ENCODE measurements at places on chromosomes 11 and 22.

DNA sequence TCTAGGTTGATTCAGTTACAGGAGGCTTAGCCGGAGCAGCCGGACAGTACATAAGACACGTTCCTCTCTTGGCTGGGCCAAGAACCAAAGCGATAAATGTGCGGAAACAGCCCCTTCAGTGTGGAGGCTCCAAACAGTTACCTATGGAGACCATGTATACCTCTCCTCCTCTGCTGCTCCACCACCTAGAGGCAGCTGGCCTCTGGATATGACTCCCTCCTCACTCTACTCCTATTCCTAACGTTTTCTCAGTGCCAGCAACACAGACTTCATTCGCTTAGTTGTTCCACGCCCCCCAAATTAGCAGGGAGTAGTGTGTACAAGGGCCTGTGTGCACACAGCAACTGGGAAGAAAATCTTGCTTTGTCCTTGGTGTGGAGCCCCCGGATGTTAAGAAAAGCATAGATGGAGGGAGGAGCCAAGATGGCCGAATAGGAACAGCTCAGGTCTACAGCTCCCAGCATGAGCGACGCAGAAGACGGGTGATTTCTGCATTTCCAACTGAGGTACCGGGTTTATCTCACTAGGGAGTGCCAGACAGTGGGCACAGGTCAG lies 362.3 kb upstream of the KIRREL3 start:
- no peak for DNase-seq

DNA sequence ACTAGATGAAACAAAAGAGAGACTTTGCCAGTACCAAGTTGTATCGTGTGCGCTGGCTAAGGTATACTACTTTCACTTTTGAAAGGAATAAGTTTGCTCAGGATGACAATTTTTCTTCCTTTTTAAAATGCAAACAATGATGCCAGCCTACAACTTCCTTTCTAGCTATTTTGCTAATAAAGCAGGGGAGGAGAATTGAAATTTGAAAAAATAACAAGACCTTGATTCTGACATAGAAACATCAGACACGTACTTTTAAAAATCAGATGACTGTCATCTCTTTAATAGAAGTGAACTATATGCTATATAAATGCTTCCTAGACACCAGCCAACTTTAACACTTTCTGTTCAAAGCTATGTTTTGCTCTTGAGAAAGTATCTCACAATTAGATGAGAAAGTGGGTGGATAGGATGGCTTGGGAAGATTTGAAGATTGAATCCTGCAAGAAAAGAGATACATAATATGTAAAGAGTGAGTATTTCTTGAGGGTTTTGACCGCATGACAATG lies 41.7 kb upstream of the BLID start:
- DNase-seq = no peak

DNA sequence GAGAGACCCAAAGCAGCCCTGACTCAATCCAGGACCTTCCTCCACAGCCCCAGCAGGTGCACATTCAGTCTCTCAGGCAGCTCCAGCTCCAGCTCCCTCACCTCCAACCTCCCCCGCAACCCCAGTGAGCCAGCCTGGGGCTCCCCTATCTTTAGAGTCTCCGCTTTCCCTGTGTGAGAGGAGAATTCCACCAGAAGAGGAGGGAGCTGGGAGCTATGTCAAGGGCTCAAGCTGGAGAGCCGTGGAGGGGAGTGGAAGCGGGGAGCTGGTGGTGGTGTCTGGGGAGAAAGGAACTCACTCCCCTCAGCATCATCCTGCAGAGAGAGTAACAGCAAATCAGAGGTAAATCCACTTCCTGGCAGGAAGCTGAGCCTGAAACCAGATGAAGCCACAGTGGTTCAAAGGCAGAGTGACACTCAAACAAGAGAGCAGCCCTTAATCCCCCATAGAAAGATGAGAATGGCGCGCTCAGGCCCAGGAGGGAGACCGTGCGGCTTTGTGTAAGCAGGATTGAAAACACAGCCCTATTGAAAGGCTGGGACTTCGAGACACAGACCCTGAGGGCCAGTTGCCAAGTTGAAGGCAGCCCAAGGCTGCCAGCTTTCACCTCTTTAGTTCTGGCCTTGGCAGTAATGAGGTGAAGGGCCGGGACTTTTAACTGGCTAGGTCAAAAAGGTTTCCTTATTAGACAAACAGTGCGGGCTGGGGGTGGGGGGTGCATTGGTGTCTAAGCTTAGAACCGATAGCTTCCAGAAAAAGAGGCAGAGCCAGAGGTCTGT lies 21.4 kb upstream of the CDON start:
- no peak for DNase-seq

DNA sequence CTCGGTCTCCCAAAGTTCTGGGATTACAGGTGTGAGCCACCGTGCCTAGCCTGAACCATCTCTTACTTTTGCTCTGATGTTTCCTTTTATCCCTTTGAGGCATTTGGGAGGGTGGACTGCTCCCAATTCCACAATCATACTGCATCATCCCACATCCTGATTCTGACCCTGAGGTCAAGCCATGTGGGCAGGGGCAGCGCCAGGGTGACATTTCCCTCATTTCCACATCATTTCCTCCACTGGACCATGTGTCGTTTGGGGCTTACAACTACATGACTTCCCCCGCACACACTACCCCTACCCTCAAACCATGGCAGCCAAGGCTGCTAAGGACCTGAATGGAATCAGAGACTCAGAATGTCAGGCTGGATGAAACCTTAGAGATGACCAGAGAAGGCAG lies 26.4 kb upstream of the ZBTB16 start:
- DNase-seq = no peak

DNA sequence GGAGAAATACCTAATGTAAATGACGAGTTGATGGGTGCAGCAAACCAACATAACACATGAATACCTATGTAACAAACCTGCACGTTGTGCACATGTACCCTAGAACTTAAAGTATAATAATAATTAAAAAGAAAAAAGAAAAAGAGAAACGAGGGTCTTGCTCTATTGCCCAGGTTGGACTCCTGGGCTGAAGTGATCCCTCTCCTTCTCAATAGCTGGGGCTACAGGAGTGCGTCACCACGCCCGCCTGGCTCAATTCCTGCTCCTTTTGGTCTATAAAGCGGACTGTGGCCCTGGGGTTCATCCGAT lies 521 bp upstream of the PTS start:
- DNase-seq = no peak

DNA sequence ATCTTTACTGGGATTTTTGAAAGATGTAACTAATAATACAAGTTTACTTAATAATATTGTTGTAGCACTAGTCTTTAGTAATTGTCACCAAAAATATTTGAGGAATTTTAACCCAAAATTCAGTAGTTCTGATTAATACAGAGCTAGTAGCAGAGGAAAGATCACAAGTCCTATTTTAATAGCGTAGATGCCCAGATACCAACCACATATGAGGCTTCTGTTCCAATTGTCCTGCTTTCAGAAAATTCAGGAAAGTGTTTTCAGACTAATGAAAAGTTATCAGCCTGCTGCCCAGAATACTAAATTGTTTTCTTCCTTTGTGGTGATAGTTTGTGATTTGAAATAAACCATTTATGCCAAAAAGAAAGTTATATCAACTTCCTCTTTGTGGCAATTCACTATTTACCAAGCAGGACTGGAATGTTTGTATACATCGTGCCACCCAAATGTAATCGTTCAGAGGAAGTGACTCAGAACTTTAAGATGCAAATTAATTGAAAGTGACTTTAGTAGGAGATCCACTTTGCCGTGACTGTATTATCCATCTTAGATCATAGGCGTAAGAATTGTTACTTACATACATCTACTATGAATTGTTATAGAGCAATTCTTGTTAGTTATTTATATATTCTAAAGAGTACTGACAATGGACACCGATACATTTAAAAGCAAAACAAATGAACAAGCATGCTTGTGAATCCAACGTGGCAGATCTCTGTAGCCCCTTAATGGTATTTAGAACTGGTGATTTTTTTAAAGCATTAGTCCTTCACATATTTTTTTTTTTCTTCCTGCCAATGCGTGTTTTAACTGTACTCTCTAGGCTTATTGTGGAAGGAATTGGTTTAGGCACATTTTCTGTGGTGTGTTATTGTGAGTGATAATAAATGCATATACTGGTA lies 231.0 kb downstream of the DDX10 start:
- no peak for DNase-seq

DNA sequence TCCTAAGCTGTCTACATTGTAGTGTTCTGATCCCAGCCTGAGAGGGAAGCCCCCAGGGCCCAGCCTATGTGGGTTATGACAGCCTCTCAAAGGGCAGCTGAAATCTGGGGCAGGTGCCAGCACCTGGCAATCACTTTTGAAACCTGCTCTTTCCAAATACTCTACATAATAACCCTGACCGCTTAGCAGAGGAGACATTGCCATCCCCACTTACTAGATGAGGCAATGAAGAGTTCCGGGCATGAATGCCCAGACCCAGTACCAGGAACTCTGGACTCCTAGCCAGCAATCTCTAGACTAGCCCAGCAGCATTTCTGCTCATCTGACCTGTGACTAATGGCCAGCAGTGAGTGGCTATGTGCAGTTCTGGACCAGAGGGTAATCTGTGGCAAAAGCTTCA lies 412.4 kb upstream of the CADM1 start:
- DNase-seq = no peak

GRCh38 chr11:70103256-70103975 lies 25.3 kb downstream of the ANO1 start:
- DNase-seq = no peak

- no peak for DNase-seq
These were observed 9.9 kb downstream of the SYT9 start for GRCh38 chr11:7261578-7261977.

- DNase-seq = no peak
These were observed 13.5 kb downstream of the KCNC1 start for GRCh38 chr11:17748044-17748443.

GRCh38 chr11:2313051-2313951 lies 11.5 kb downstream of the TSPAN32 start:
- DNase-seq = no peak

DNA sequence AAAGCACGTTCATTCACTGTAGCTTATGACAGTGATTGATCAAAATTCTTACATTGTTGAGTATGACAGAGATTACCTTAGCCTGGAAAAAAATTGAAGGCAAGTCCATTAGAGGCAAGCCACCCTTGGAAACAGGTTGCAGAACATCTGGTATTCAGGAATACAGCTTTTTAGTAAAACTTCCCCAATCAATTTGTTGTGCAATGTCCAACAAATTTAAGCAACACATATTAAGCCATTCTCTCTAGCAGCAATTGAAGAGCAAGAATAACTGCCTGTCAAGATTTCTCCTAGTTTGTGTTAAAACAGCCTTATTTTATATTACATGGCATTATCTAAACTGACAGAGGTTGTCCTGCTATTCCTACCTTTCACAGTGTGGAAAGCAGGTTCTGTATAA lies 37.0 kb downstream of the BCL2L13 start:
- DNase-seq = no peak

GRCh38 chr11:59173964-59174663 lies 2.2 kb downstream of the DTX4 start:
- DNase-seq = no peak

GRCh38 chr11:64885367-64886286 lies 7.2 kb upstream of the EHD1 start:
- peak; percentile 57 for DNase-seq

GRCh38 chr22:29816539-29816938 lies 21.5 kb downstream of the ASCC2 start:
- DNase-seq = no peak

DNA sequence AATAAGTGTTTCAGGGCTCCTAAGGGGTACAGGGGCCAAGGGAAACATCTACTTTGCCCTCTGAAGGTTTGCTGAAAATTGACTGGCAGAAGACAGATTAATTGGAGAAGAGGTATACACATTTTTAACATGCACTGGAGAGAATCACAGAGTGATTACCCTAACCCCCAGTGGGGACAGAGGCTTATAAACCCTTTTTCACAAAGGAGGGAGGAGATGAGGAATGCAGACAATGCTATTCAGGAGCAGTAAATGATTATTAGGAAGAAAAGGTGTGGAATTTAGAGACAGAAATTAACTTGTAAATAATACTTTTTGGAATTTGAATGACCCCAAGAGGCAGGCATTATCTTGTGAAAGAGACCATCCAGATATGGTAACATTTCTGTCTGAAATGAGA lies 582.4 kb upstream of the B3GAT1 start:
- no peak for DNase-seq

DNA sequence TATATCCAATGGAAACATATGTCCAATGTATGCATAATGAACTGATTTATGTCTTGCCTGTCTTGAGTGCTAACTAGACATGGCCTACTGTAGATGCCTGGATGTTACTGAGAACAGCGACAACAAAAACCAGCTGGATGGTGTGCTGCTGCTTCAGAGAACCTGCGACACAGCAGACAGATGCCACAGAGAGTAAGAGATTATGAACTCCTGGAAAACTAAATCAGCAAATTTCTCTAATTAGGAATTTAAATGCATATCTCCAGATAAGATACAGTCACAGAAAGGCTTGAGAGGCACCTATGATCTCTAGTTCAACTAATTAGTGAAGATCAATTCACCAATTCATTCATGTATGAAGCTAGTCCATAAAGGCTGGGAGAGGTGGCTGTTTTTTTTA lies 1508.0 kb upstream of the TENM4 start:
- DNase-seq = no peak

DNA sequence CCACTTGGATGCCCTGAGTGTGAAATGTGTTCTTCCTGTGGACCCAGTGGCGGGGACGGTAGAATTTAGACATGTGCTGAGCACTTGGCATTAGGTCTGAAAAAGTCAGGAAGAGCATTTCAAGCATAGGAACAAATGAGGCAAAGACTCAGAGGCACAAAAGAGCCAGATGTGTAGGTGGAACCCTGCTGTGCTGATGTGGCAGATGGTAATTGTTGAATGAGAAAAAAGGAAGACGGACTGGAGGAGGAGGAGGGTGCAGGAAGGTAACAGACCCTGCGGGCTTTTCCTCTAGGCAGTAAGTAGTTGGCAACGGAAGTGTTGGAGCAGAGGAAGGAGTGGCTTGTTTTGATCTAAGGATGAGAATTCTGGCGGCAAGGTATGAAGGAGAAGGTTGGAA lies 985.8 kb downstream of the TBC1D22A start:
- DNase-seq = no peak

DNA sequence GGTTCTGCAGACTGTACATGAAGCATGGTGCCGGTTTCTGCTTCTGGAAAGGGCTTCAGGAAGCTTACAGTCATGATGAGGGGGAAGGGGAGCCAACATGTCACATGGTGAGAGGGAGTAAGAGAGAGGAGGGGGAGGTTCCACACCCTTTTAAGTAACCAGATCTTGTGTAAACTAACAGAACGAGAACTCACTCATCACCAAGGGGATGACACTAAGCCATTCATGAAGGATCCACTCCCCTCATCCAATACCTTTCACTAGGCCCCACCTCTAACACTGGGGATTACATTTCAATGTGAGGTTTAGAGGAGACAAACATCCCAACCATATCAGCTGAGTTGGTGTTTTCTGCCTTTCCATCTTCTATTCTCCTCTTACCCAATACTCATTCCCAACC lies 83.5 kb downstream of the BDNF start:
- no peak for DNase-seq

DNA sequence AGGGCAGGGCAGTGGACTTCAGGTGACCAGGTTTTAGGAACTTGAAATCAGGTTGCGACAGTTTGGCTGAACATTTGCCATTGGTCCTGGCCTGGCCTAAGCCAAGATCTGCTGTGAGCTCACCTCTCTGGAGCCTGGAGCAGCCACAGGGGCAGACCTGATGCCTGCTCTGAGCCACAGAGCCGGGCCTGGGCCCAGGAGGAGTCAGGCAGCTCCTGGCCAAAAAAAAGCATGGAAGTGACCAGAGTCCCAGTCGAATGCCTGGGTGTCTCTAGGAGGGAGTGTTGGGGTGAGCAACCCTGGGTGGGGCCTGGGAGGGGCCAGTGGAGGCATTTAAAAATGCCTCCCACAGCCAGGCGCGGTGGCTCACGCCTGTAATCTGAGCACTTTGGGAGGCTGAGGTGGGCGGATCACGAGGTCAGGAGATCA lies 6.0 kb upstream of the OMP start:
- no peak for DNase-seq

GRCh38 chr11:17687946-17688670 lies 31.3 kb upstream of the MYOD1 start:
- DNase-seq = peak; percentile 59

Data from skeletal muscle cell (primary cell).